ENCODE measurements at places on chromosomes 11 and 22.

DNA sequence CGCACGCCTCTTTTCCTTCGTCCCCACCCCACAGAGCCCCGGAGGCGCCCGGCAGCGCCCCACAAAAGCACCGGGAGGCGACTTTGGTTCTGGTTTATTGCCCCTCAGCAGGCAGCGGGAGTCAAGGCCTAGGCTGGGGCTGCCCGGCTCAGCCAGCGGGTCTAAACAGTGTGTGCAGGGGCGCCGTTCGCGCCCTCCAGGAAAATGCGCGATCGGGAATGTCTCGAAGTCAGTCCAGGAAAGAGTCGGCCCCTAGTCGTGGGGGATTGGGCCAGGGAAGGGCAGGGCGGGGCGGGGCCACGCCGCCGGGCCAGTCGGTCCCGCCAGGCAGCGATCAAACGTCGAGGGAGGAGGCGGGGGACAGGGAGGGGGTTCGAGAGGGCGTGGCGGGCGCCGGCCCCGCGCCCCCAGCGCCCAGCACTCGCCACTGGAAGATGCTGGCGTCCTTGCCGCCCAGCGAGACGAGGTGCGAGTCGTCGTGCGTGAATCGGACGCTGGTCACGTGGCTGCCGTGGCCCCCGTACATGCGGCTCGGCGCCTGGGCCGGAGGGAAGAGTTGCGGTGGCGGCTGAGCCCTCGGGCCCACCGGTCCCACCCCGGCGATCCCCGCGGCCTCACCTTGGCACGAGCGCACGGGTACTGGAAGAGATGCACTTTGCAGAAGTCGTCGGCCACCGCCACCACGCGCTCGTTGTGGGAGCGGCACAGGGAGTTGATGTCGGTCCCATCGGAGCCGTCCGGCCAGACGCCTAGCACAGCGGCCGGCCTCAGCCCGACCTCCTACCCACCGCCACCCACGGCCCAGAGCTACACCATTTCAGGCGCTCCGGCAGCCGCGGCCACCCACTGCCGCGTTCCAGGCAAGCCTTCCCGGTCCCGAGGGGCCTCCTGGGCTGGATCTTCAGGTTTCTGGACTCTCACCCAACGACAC is 741 bp upstream of the MTA2 start:
- DNase-seq, result no peak

DNA sequence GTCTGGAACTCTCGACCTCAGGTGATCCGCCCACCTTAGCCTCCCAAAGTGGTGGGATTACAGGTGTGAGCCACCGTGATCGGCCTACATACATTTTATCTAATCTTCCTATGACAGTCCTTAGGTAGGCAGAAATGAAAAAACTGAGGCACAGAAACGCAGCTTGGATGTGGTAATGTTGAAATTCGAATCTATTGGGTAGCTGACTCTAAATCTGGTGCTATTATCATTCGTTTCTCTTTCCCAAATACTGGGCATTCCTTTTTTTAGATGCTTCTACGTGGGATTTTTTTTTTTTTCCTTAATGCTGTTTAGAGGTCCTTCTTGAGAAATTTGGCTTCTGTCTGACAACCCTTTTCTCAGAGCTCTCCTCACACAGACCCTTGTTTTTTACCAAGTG is 41.5 kb downstream of the FCHSD2 start:
- no peak for DNase-seq

GRCh38 chr11:17077240-17077519 is 287 bp downstream of the RPS13 start:
- no peak for DNase-seq

GRCh38 chr11:70715166-70715951 is 317.0 kb downstream of the CTTN start:
- no peak for DNase-seq

DNA sequence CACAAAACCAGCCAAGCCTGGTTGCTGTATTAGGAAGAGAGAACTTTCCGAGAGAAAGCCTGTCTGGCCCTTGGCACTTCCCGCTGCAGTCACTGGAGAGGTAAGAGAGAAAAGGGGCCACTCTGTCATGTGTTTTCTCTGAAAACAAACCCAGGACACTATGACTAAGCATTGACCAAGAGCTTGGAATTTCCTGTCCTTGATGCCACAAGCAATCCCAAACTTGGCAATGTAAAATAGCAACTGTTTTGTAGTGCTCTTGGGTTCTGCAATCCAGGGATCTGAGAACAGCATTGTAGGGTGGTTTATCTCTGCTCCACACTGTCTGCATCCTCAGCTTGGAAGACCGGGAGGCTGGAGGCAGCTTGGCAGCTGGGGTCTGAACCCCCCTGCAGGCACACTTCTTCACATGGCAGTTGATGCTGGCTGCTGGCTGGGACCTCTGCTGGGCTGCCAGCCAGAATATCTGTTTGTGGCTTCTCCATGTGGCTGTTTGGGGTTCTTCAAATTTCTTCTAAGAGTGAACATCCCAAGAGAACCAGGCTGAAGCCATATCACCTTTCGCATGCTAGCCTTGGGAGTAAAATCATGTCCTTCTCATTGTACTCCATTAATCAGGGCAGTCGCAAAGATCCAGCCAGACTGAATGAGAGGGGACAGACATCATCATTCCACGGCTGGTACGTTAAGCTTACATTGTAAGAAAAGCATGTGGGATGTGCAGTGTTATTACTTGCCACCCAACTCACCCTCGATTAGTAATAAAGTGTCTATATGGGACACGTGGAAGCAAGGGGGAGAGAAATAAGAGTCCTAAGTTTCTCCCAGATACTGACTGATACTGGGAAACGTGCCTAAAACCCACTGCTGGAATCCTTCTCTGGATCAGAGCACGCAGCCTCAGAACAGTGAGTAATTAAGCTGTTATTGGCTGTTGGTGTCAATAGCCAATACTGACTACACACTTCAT is 537.4 kb upstream of the B3GAT1 start:
- peak; percentile 83 for DNase-seq

Data from GM04503 (cell line).